ENCODE measurements at places on chromosomes 16 and 17.

- peak; percentile 88 for DNase-seq
These were observed 18.9 kb upstream of the P2RX1 start for GRCh38 chr17:3935140-3935542.

GRCh38 chr17:17057057-17057551, 14.8 kb downstream of the MPRIP start:
- no peak for DNase-seq

- DNase-seq = no peak
These were observed 40.2 kb upstream of the PABPN1L start for GRCh38 chr16:88906535-88907105.

GRCh38 chr16:69073181-69073702, 32.2 kb upstream of the HAS3 start:
- DNase-seq = no peak

DNA sequence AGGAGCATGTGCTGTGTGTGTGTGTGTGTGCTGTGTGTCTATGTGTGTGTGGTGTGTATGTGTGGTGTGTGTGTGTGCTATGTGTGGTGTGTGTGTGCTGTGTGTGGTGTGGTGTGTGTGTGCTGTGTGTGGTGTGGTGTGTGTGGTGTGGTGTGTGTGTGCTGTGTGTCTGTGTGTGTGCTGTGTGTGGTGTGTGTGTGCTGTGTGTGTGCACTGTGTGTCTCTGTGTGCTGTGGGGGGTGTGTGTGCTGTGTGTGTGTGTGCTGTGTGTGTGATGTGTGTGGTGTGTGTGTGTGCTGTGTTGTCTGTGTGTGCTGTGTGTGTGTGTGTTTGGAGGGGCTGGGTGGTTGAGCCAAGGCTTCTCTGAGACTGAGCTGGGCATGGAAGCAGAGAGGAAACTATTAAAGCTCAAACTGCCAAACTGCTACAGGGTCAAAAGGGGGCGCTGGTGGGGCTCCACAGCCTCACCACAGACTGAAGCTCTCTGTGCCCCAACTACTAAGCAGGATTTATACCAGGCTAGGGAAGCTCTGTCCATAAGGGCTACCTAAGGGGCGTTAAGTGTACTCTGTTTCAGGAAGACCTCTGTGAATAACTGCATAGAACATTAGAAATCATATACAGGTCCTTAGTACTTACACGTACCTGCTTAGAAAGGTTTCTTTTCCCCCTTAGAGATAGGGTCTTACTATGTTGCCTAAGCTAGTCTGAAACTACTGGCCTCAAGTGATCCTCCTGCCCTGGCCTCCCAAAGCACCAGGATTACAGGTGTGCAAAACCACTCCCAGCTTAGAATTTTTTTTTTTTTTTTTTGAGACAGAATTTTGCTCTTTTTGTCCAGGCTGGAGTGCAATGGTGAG, 27.8 kb upstream of the GHDC start:
- DNase-seq = peak; percentile 79

- no peak for DNase-seq
These were observed 243.9 kb upstream of the TBX2 start for GRCh38 chr17:61155590-61156237.

GRCh38 chr17:44830359-44831288, 537 bp upstream of the GJC1 start:
- DNase-seq = no peak

DNA sequence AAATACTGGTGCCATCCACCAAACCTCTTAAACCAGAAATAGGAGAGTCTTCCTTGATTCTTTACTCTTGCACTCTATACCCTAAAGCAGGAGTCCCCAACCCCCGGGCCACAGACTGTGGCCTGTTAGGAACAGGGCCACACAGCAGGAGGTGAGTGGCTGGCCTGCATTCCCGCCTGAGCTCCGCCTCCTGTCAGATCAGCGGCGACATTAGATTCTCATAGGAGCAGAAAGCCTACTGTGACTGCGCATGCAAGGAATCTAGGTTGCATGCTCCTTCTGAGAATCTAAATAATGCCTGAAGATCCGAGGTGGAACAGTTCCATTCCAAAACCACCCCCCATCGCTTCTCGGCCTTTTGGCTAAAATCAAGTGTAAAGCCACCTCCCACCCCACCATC, 30.3 kb upstream of the SRCIN1 start:
- DNase-seq = no peak

DNA sequence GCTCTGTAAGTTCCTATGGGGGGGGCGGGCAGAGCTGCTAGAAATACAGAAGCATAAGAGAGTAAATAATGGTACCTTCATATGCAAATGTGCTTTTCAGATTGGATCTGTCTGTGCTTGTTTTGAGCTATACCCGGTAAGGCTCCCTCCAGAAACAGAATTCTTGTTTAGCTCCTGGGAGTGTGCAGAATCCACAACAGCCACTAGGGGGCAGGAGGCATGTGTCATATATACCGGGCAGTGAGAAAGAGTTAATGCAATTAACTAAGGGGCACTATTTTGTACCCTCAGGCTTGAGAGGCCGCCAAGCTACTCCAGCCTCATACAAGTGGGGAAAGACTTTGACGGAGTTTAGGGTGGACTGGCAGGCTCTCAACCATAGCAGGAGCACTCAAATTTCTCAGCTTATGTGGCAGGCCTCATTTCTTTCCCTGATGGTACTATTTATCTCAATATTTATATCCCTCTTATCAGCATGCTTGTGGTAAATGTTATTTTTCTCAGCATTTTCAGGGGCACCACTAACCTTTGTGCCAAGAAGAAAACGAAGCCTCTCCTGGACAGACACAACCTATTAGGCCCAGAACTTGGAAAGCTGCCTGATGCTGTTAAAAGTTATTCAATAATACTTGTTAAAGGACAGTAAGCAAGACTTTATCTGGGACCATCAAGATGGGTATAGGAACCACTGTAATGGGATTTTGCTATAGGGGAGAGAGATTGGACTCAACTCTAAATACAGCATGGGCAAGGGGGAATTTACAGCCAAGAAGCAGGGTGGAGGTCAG, 10.7 kb upstream of the CENPV start:
- peak; percentile 84 for DNase-seq

GRCh38 chr16:1819611-1820010, 7.0 kb downstream of the HAGH start:
- no peak for DNase-seq

DNA sequence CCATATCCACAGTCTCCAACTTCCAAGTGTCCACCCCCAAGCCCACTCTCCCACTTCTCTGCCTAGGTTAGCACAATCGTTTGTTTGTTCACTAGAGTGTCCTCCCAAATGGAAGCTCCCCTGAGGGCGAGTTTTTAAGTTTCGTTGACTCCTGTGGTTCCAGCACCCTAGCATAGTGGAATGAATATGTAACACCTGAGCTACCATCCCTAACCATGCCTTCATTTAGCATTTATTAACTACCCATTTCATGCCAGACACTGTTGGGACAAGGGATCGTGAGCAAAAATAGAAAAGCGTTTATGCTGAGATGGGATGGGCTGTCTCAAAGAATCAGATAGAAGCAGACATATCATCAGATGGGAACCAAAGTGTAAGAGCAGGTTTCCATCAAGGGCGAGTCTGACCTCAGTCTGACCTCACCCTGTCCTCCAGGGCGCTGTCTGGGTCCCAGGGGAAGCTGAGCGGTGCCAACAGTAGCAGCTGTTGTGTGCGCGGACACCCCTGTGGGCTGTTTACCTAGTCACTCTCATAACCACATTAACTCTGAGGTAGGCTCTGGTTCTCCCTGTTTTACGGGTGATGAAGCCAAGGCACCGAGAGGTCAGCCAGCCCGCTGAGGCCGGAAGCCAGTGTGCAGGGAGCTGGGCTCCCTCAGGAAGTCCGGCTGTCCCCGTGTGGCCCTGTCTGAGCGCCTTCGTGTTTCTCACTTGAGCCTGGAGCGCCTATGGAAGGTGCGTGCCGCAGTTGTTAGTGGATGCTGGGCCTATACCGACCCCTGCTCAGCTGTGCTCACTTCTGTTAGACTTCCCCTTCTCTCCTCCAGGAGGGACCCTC, 6.2 kb downstream of the CNP start:
- DNase-seq = no peak

- no peak for DNase-seq
These were observed 99.5 kb downstream of the SYCE1L start for GRCh38 chr16:77298418-77299360.

GRCh38 chr17:45411348-45412105, 21.1 kb downstream of the ARHGAP27 start:
- no peak for DNase-seq

GRCh38 chr17:28818819-28819221, 23.8 kb downstream of the FAM222B start:
- no peak for DNase-seq

DNA sequence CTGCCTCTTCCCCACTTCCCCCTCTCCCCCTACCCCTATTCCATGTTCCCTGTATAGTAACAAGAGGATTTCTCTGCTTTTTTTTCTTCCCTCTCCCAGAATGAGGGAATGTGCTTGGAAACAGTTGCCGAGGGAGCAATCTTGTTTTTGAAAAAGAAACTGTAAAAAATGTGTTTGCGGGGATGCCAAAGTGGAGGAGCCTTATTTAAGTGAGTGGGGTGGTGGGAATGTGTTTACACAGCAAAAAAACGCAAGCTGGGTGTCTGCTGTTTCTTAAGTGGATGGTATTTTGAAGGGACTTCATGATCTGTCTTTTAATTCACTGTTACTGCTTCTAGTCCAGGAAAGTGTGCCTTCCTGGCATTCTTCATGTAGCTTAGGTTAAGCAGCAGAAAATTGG, 254.4 kb downstream of the SHISA9 start:
- no peak for DNase-seq

DNA sequence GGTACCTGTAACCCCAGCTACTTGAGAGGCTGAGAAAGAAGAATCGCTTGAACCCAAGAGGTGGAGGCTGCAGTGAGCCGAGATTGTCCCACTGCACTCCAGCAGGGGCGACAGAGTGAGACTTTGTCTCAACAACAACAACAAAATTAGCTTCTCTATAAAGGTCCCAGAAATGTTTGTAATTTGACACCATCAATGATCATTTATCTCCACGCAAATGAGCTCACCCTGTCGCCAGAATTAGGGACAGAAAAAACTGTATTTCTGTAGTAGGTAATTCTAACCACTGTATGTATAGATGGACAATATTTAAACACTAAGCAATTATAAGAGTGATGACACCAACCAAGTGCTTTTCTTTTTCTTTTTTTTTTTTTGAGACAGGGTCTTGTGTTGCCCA, 10.7 kb downstream of the C17orf78 start:
- no peak for DNase-seq

- no peak for DNase-seq
These were observed 14.3 kb downstream of the LITAF start for GRCh38 chr16:11572301-11572995.

GRCh38 chr17:54096216-54096615, 273.5 kb downstream of the KIF2B start:
- no peak for DNase-seq

- DNase-seq = no peak
These were observed 824 bp upstream of the PSME3 start for GRCh38 chr17:42832213-42832933.

DNA sequence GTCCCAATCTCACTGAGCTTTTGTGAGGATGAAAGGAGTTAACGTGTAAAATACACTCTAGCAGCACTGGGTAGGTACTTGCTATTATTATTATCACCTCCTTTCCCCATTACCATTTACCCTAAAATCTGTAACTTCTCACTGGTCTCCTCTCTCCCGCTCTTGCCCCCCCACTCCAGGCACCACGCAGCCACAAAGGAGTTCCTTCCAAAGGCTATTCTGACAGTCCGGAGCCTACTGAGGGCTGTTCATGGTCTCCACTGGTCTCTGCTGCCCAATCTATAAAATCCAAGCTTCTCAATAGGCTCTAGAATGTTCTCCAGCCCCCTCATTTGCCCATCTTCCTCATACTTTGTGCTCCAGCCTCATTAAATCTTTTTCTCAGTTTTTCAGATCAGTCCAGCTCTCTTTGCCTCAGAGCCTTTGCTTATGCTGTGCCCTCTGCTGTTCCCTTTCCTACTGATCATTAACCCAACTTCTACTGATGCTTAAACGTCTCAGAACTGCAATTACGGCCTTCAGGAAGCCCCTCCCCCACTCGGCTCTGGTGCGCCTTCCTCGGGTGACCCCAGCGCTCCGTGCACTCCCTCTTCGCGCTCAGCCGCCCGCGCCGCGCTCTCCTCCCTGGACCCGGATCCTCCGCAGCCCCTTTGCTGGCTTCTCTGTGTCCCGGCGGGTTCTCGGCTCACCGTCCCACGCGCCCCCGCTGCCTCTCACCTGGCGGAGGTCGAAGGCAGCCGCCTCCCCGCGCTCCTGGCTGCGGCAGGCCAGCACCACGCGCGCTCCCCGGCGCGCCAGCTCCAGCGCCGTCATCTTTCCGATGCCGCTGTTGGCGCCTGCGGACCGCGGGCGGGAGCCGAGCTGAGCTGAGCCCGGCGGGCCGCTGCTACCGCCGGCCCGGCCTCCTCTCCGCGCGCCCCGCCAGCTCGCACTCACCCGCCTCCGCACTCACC, 737 bp downstream of the DHRS13 start:
- DNase-seq = peak; percentile 62

- DNase-seq = no peak
These were observed 11.5 kb upstream of the RFFL start for GRCh38 chr17:35074711-35075707.

DNA sequence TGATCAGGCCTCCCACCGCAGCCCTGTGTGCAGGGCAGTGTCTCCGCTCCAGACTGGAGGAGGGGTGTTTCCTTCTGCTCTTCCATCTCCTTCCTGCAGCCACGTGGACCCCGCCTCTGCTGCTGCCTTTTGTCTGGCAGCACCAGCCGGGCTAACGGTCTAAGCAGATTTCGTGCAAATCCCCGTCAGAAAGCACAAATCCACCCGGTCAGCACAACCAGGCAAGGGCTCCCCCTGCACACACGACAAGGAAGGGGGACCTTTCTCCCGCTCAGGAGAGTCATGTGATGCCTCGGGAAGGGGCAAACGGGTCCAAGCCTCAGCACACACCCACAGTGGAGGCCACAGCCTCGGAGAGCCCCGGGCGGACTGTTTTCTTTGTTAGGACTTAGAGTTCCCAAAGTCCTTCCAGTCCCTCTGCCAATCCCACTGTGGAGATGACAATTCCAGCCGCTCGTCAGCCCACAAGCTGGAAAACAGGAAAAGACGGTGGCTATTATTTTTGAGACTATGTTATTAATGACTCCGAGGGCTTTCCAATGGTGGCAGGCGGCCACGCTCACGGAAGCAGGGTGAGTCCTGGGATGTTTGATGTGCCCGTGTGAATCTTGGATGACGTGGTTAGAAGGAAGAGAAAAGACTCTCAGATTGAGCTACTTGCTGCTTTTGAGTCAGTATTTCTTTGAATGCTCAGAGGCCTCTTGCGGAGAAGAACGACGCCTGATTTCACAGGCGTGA, 22.5 kb upstream of the MEAK7 start:
- DNase-seq = no peak

DNA sequence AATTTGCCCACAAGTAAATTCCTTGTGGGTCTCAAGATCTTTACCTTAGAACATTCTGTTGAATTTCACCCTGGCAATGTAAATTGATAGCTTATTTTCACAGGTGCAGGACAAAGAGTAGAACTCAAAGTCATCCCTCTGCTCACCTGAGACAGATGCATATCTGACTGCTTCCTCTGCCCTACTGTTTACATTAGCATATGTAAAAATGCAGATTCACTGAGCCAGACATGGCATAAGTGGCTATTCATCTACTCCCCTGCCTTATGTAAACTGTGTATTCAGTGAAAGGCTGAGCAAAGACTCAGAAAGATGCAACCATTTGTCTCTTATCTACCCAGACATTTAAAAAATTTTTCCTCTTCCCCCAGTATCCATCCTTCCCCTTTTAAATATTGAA, 22.3 kb upstream of the MILR1 start:
- no peak for DNase-seq

Data from hematopoietic multipotent progenitor cell treated with erythropoietin and hydrocortisone succinate and interleukin-3 and kit ligand, for 8 days (in vitro differentiated cells).